ENCODE measurements at places on chromosomes 11 and 22.

DNA sequence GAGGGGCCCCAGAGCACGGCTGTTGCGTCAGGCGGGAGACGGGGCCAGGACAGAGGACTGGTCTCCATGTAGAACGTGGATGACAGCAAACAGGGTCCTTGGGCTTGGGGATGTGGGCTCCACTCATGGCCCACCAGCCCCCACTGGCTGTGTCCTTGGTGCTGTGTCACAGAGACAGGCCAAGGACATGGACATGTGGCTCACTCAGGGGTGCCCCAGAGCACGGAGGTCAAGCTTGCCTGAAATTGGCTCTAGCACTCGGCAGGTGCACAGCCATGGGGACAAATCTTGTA, 14.4 kb downstream of the FADS2 start:
- no peak for DNase-seq

GRCh38 chr11:62508336-62509058, 38.1 kb downstream of the AHNAK start:
- DNase-seq: no peak

DNA sequence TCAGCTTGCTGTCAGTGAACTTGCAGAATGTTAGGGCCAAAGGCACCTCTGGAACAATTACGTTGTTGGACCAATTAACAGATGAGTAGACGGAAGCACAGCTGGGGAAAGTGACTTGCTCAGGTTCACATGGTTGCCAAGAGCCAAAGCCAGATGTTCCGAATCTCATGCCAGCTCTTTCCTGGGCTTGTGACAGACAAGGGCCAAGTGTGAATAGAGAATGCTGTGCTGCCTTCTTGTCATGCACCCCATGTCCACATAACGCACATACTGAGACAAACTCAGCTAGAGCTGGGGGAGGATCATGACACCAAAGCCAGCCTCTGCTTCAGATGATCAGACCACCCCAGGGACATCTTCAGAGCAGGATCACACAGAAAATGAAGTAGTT, 616.3 kb downstream of the INSC start:
- DNase-seq: no peak

GRCh38 chr11:102637731-102638130, 12.6 kb upstream of the MMP20 start:
- no peak for DNase-seq

Data from T1000 (cell line).